ENCODE measurements at places on chromosomes 13 and 19. TPM values are rescaled to one million over a fixed set of nuclear protein-coding genes. Genes with fewer than 3 reads are reported as not detected.

GRCh38 chr13:107734891-107735625 is 480.3 kb downstream of the LIG4 start:
- no peak for DNase-seq

SERP2 gene
- total RNA-seq: 3.4 TPM

GRCh38 chr19:51552996-51553725 is 17.9 kb upstream of the ZNF175 start:
- DNase-seq: peak; percentile 78

- no peak for DNase-seq
These were observed 22.1 kb downstream of the MAST3 start for GRCh38 chr19:18119717-18120105.

DNA sequence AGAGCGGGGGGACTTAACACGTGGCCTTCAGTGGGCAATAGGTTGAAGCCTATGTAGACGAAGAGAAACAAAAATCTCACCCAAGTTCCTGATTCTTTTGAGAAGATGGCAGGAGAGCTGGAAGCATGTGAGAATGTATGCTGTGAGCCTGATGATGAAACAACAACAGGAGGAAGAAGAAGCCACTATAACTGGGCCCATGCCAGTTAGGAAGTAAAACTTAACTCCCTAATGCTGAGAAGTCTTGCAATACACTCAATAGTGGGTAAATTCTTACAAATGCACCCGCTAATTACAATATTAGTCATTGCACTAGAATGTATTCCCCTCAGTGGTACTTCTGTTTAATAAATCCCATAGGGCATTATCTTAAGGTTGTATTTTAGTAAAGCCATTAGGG is 9.1 kb downstream of the PCDH17 start:
- no peak for DNase-seq

ZNF682 gene
- 4.2 TPM for total RNA-seq

- no peak for DNase-seq
These were observed 14.3 kb downstream of the FUT6 start for GRCh38 chr19:5825178-5825577.

GRCh38 chr19:52336791-52337381 is 843 bp downstream of the ZNF610 start:
- no peak for DNase-seq

GRCh38 chr13:50464349-50465251 is 378.9 kb downstream of the DLEU7 start:
- DNase-seq: no peak

DNA sequence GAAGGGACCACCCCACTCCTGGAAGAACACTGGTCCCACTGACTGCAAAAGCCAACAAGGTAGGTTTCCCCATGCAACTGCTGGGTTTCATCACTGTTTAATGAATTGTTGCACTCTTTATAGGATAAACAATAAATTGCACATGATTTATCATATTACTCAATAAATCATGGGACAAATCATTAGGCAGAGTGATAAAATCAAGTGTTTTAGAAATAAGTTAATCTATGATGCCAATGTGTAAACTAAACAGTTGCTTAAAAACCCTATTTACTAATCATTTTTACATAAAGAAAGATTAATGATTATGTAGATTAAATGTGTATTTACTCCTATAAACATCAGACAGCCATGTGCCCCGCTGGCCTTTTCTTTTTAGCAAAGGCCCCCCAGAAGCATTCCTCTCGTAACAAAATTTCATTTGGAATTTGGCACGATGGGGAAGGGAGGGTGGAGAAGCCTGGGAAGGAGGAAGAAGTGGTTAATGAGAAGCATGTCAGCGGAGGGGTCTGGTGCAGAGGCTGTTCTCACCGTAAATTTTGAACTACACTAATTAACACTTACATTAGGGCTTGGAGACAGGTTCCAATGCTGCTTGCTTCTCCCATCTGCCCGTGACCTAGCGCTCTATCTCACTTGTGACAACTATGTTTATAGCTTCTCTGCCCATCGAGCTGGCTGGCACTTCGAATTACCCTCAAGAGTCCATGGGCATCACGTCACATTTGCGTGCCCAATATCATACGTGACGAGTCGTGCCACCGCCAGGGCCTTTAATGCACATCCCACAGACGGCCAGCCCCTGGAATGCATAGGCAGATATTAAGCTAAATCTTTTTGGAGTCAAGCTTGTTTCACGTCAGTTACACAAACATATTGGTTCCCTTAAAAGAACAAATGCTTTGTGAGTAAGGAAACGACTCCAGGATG is 357.7 kb upstream of the TSHZ3 start:
- no peak for DNase-seq

DNA sequence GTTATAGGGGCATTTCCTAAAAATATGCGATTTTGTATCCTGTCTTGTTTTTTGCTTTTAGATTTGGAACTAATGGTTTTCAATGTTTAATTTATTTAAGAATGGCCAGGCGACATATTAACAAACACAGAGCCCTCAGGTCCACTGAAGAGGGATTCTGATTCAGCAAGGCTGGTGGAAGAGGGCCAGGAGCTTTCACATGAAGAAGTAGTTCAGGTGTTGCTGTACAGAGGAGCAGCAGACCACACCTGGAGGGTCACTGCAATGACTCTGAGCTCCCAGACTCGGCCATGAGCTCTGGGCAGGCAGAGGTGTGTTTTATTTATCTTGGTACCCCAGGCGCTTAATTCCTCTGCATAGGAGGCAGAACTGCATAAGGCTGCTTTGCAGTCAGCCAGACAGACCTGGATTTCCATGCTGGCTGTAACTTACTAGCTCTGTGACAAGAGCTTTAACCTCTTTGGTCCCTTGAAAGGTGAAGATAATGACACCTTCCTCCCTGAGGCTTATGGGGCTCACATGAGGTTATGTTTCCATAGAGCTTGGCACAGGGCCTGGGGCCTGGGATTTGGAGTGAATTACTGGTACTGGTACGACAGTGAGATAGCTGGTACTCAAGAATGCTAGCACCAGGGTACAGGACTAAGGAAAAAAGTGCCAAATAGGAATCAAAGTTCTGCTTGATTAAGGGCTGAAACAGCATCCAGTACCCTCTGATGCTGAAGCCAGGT is 184.7 kb downstream of the OXGR1 start:
- no peak for DNase-seq

DNA sequence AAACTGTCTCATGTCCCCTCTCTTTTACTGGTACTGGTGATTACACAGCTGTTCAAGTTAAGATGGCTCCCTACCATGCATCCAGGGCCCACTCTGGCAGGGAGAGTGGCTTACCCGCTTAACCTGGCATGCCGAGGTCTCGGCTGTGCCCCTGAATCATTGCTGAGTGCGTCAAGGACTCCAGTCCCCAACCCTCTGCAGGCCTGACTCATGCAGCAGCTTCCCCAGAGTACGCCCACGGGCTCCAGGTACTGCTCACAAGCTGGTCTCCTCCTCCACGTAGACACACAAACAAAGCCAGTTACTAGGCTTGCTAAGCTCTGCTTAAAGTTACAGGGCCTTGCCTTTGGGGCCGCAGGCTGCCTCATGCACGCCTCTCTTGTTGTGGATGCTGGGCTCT is 447.4 kb downstream of the COG6 start:
- no peak for DNase-seq

DNA sequence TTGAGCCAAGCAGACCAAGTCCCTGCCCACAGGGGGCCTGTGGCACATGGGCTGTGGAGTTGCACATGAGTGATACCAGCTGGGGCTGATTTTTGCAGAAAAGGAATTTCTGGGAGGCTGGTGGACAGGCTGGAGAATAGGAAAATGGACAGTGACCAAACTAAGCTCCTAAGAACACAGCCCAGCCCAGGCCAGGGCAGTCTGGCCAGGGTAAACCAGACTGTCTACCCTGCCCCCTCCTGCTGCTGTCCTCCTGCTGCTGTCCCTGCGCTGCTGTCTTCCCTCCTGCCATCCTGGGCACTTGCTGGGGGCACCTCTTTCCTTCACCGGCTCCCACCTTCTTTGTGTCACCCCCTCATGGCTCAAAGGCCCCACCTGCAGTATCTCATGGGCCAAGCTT is 219.2 kb downstream of the ZIC5 start:
- no peak for DNase-seq

DNA sequence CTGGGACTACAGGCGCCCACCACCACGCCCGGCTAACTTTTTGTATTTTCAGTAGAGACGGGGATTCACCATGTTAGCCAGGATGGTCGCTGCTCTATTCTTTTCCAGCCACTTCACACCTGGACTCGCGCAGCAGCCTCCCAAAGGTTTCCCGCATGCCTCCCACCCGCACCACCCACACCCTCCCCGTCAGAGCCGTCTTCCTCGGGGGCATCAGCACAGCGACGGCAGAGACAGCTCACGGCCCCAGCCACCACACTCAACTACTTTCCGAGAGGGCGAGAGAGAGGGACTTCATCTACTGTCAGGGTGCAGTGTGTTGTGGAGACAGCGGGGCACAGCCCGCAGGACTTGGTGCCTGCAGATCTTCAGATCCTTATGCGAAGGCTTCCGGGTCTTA is 5.6 kb downstream of the ZNF787 start:
- no peak for DNase-seq

DNA sequence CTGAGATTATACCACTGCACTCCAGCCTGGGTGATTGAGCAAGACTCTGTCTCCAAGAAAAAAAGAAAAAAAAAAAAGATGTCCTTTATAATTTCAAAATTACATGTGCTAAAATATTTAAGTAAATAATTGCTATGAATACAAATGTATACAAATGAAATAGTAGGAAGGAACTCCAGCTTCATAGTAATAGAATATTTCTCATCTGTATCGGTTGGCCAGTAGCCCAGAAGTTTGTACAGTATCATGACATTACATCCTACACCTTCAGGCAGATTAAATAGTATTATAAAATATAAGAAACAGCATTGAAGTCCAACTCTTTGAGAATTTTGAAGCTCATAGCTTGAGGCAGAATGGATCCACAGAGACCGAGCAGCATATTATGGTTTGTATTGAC is 36.5 kb upstream of the CLDN10 start:
- no peak for DNase-seq

SMIM17 gene
- total RNA-seq: 0.81 TPM

ARHGAP35 gene
- 64.4 TPM for total RNA-seq

- no peak for DNase-seq
These were observed 11.6 kb downstream of the XAB2 start for GRCh38 chr19:7617735-7618134.

ICAM5 gene
- total RNA-seq: 2.5 TPM

DNA sequence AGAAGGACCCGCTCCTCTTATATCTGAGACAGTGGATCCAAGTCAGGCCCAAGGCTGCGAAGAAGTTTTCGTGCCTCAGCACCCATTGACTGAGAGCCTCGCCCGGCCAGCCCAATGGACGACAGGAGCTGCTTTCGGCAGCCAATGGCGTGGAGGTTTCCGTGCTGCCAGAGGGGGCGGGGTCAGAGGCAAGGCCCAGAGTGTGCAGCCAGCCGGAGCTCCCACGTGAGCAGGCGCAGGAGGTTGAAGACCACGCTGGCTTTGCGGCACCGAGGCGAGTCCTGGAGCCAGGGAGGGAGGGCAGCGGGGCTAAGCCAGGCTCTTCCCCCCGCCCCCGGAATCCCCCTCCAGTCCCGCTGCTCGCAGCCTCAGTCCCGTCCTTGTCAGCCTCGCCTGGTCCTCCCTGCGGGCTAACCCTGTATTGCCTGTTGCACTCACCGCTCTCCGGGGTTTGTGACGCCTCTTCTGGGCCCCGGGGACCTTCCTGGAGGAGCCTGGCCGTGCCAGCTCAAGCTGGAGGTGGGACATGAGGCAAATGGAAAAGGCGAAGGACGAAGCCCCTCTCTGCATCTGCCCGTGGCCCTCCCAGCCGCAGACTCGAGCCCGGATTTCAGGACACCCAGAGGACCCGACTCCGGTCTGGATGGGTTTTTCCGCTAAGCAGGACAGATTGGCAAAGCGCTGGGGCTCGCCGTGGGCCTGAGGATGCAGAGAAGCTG is 1.5 kb downstream of the IFNL4 start:
- DNase-seq: no peak

KLK12 gene
- not detected for total RNA-seq

- no peak for DNase-seq
These were observed 31.5 kb upstream of the FARP1 start for GRCh38 chr13:98111168-98112098.

TUBA3C gene
- total RNA-seq: not detected

SIAH3 gene
- not detected for total RNA-seq

MBD3L5 gene
- not detected for total RNA-seq

BLVRB gene
- total RNA-seq: 77.1 TPM

- no peak for DNase-seq
These were observed at the start of gene SIAH3 for GRCh38 chr13:45851171-45851921. Gene SIAH3, minus strand, starts transcription at chr13:45851753. Its CDS starts 124 bp downstream, at chr13:45851629.

CCL25 gene
- total RNA-seq: not detected

ZNF667 gene
- 3.0 TPM for total RNA-seq

CEACAM6 gene
- total RNA-seq: 0.33 TPM

Data from aorta (tissue), 5 donors.